CD4-positive, CD25-positive, alpha-beta regulatory T cell (primary cell): ENCODE measurements at places on chromosomes 1 and 21. TPM values are rescaled to one million over a fixed set of nuclear protein-coding genes. Genes with fewer than 3 reads are reported as not detected.

DNA sequence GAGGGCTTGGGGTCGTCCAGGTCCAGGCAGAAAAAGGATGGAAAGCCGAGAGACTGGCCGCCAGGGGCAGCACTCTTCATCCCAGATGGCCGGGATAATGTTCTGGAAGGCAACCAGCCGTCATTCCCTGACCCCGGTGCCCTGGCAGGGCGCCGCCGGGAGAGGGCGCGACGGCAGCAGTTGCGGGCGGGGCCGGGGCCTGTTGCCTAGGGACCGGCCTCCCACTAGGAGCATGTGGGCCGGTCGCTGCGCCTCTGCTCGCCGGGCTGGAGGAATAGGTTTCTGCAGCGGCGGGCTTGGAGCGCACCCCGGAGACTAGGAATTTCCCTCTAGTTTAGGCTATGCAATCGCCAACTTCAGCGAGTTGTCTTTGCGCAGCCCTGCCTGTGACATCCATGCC lies 11.0 kb downstream of the DMRTB1 start:
- DNase-seq: no peak
- no peaks in the 10 kb centered on the region for H3K27me3 ChIP-seq
- no peak overlapping the region for H3K4me3 ChIP-seq
- no peak overlapping the region for H3K27ac ChIP-seq

ETV3L gene
- not detected for polyA plus RNA-seq

GRCh38 chr1:170697316-170697715 lies 33.4 kb downstream of the PRRX1 start:
- H3K4me1 ChIP-seq: no peaks in the 10 kb centered on the region
- peaks cover 2% of the 10 kb centered on the region for H3K27me3 ChIP-seq
- H3K4me3 ChIP-seq: no peak overlapping the region
- no peaks in the 10 kb centered on the region for H3K36me3 ChIP-seq
- DNase-seq: no peak
- H3K27ac ChIP-seq: no peak overlapping the region

ADGRL4 gene
- not detected for polyA plus RNA-seq

- H3K27me3 ChIP-seq: no peaks in the 10 kb centered on the region
- peak overlapping the region; percentile 78 for H3K4me3 ChIP-seq
- peaks cover 27% of the 10 kb centered on the region for H3K36me3 ChIP-seq
- peaks cover 22% of the 10 kb centered on the region for H3K4me1 ChIP-seq
- H3K27ac ChIP-seq: no peak overlapping the region
These were observed 3.0 kb downstream of the ZNF436 start for GRCh38 chr1:23366598-23366997.

PLPPR5 gene
- not detected for polyA plus RNA-seq

DNA sequence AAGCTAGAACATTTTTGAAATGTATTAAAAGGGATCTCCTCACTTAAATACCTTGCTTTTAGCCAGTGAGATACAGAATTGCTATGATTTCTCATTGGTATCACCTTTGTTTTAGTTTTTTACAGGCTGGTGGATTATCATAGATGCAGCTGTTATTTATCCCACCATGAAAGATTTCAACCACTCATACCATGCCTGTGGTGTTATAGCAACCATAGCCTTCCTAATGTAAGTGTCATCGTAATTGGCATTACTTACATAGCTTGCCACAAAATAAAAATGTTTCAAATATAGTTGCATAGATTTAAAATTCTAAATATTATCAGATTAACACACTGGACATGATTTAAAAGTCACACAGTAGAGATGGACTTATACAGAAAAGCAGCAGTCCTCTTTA lies 4.7 kb downstream of the TMEM50A start:
- DNase-seq: no peak
- H3K27ac ChIP-seq: no peak overlapping the region
- H3K4me3 ChIP-seq: no peak overlapping the region
- H3K4me1 ChIP-seq: peaks cover 32% of the 10 kb centered on the region
- no peaks in the 10 kb centered on the region for H3K27me3 ChIP-seq

TCHHL1 gene
- polyA plus RNA-seq: not detected

DNA sequence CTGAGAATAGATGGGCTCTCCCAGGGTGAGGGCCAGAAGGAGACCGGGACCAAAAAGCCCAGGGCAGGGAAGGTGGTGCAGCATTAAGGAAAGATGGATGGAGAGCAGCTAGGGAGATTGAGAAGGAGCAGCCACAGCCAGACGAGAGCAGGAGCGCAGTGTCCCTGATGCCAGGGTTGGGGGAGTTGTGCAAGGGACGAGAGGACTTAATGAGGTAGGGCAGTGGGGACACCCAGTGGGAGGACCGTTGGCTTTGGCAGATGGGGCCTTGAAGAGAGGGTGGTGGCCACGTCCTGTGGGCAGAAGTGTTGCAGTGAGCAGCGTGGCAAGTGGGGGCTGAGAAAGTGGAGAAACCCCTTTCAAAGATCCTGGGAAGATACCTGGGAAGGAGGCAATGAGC lies 38.0 kb upstream of the KDM4A start:
- no peak overlapping the region for H3K4me3 ChIP-seq
- H3K27me3 ChIP-seq: no peaks in the 10 kb centered on the region
- H3K36me3 ChIP-seq: no peaks in the 10 kb centered on the region
- DNase-seq: no peak
- H3K4me1 ChIP-seq: no peaks in the 10 kb centered on the region
- no peak overlapping the region for H3K27ac ChIP-seq

DNA sequence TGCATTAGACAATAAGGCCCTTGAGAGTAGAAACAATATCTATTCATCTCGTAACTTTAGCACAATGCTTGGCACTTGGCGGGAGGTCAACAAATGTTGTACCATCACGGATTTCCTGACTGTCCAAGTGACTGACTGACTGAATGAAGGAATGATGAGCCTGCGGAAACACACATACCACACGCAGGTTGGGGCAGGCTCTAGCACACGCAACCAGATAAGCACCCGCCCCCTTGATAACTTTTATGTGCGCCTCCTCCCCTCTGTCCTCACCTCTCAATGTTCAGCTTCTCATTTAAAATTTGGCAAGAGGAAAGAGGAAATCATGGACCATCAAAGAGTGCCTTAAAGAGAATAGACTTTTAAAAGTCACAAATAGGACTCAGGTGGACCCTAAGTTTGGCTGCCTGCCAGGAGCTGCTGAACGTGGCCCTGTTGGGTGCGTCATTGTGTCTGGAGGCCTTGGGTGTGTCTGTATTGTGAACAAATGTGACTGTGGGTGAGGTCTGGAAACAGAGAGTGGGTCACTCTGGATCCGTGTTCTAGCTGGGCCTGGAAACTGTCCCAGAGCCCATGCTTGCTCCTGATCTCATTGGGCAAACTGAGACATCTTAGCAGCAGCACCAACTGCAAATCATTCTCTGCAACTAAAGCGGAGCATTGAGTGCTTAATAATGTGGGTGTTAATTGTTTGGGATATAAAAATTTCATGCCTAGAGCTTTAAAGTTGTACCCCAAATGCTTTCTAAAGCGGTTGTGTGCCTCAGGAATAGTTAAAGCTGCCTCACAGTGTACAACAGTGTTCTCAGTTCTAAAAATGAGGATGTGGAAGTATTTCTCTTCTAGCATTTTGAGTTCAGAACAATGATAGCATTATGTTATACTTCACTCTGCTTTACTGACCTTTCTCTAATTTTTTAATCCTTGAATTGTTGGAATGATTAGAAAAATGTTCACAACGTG lies 47.6 kb upstream of the ABCG1 start:
- no peak for DNase-seq
- H3K27ac ChIP-seq: no peak overlapping the region
- H3K36me3 ChIP-seq: no peaks in the 10 kb centered on the region
- no peaks in the 10 kb centered on the region for H3K4me1 ChIP-seq
- no peak overlapping the region for H3K4me3 ChIP-seq

DNA sequence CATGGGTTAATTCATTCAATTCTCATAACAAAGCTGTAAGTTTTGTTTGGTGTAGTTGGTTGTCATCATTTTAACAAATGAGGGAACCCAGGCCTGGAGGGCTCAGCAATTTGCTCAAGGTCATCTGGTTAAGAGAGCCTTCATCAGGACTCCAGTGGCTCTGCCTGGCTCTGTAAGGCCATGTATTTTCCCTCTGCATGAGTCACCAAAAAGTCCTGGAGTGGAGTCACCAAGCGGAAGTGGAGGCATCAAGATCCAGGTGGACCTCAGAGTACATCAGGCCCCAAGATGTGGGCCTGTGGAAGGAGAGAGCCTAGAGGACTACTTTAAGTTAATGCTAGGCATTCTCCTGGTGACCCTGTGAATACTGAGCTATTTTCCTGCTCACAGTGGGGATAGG lies 30.0 kb upstream of the RBM15 start:
- H3K4me1 ChIP-seq: no peaks in the 10 kb centered on the region
- H3K27ac ChIP-seq: no peak overlapping the region
- no peak for DNase-seq
- no peak overlapping the region for H3K4me3 ChIP-seq
- H3K27me3 ChIP-seq: no peaks in the 10 kb centered on the region

HES3 gene
- polyA plus RNA-seq: not detected

SUSD4 gene
- polyA plus RNA-seq: 5.0 TPM

GRCh38 chr1:59765011-59765730 lies 49.6 kb upstream of the HOOK1 start:
- DNase-seq: no peak
- H3K27ac ChIP-seq: no peak overlapping the region
- no peaks in the 10 kb centered on the region for H3K4me1 ChIP-seq
- no peak overlapping the region for H3K4me3 ChIP-seq

PRR9 gene
- not detected for polyA plus RNA-seq

APOBEC4 gene
- polyA plus RNA-seq: not detected

DNA sequence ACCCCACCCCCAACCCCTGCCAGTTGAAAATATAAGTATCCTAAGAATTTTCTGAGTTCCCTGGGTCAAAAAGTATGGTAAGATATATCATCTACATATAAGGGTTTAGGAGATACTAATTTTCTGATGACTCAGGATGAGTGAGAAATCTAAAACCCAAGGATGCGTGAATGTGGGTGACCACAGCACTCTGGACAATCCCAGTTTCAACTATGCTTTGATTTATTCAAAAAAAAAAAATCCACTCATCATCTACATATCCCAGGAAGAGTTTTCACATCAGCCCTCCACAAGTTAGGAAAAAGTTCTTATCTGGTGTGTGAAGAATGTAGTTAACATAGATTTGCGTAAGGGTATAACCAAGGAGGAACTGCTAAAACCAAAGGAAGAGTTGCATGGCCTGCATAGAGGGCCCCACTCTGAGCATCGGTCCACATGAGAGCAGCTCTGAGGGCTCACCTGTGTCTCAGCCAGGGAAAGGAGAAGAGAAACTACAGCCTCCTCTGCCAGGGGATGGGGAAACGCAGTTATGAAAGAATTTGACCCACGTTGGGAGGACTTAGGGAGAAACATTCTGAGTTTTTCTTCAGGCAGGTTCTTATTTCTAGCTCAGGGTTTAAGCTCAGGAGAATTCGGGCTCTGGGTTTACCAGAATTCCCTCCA lies 18.8 kb downstream of the LAMB3 start:
- no peak overlapping the region for H3K27ac ChIP-seq
- H3K36me3 ChIP-seq: no peaks in the 10 kb centered on the region
- H3K4me3 ChIP-seq: no peak overlapping the region
- no peaks in the 10 kb centered on the region for H3K27me3 ChIP-seq
- H3K4me1 ChIP-seq: no peaks in the 10 kb centered on the region

- H3K4me3 ChIP-seq: peak overlapping the region; percentile 97
- H3K36me3 ChIP-seq: peaks cover 26% of the 10 kb centered on the region
- H3K27ac ChIP-seq: peak overlapping the region; percentile 94
- peak; percentile 78 for DNase-seq
- H3K4me1 ChIP-seq: peaks cover 44% of the 10 kb centered on the region
These were observed 685 bp downstream of the CRTC2 start for GRCh38 chr1:153957744-153958110.

DNA sequence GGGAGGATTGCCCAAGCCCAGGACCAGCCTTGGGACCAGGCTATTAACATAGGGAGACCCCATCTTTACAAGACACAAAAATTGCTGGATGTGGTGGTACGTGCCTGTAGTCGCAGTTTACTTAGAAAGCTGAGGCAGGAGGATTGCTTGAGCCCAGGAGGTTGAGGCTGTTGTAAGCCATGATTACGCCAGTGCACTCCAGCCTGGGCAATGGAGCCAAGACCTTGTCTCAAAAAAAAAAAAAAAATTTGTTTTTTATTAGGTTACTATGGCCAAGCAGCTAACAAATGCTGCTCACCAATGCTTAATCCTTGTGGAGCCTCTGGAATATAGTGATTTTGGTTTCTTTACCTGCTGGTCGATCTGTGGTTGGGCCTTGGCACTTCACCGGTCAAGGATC lies 8.8 kb downstream of the ARID1A start:
- H3K36me3 ChIP-seq: peaks cover 12% of the 10 kb centered on the region
- peak overlapping the region; percentile 15 for H3K27ac ChIP-seq
- no peaks in the 10 kb centered on the region for H3K27me3 ChIP-seq
- no peak for DNase-seq
- H3K4me3 ChIP-seq: peak overlapping the region; percentile 15

AADACL3 gene
- polyA plus RNA-seq: not detected

- no peak overlapping the region for H3K27ac ChIP-seq
- H3K4me1 ChIP-seq: peaks cover 29% of the 10 kb centered on the region
- H3K36me3 ChIP-seq: peaks cover 4% of the 10 kb centered on the region
These were observed 2.9 kb downstream of the SELENON start for GRCh38 chr1:25802915-25803314.

DNA sequence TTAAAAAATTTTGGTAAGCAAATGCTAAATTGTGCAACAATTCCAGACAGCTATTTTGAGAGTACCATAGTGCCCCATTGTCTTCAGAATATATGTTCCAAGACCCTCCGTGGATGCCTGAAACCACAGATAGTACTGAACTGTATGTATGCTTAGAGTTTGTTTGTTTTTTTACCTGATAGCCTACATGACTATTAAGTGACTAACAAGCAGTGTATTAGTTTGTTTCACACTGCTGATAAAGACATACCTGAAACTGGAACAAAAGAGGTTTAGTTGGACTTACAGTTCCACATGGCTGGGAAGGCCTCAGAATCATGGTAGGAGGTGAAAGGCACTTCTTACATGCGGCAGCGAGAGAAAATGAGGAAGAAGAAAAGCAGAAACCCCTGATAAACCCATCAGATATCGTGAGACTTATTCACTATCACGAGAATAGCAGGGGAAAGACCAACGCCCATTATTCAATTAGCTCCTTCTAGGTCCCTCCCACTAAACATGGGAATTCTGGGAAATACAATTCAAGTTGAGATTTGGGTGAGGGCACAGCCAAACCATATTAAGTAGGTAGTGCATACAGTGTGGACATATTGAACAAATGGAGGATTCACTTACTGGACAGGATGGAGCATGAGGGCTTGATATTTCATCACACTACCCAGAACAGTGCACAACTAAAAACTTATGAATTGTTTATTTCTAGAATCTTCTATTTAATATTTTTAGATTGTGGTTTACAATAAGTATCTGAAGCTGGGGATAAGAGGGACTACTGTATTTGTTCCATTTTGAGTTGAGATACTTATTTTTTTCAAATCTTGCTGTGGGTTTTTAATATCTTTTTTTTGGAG lies 78.5 kb downstream of the LHX9 start:
- no peak for DNase-seq
- no peak overlapping the region for H3K27ac ChIP-seq
- H3K27me3 ChIP-seq: peaks cover 10% of the 10 kb centered on the region
- H3K4me1 ChIP-seq: no peaks in the 10 kb centered on the region
- no peak overlapping the region for H3K4me3 ChIP-seq

ISG15 gene
- polyA plus RNA-seq: 252 TPM
